GM12878 (cell line): ENCODE measurements at places on chromosomes 1 and 21.

DNA sequence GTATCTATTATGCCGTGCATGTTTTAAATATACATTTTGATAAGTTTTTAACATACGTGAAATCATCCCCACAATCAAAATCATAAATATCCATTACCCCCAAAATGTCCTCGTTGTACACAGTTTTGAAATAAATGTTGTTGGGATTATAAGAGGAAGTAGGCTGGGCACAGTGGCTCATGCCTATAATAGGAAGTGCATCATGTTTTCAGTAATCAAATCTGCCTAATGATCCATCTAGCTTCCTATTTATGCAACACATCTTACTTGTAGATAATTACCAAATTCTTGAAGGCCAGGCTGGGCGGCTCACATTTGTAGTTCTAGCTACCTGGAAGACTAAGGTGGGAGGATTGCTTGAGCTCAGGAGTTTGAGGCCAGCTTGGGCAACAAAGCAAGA, 15.0 kb upstream of the IFNGR2 start:
- no peak for DNase-seq

DNA sequence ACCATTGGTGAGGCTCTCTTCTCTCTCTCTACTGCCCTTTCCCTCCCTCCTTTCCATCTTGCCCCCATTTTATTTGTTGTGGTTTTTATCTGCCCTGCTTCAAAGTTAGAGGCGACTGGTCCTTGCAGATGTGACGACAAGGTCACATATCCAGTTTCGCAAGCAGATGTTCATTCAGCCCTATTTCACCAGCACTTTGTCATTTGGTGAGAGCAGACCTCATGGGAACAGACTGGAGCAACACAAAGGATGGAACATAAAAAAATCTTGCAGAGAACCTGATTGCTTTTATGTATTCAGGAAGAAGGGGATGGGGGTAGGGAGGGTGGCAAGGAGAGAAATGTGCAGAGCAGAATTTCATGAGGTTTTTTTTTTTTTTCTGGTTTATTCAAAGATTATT, 84.3 kb downstream of the ELAVL4 start:
- no peak for DNase-seq

- DNase-seq: no peak
These were observed 118.5 kb downstream of the MATN1 start for GRCh38 chr1:30604801-30605440.

DNA sequence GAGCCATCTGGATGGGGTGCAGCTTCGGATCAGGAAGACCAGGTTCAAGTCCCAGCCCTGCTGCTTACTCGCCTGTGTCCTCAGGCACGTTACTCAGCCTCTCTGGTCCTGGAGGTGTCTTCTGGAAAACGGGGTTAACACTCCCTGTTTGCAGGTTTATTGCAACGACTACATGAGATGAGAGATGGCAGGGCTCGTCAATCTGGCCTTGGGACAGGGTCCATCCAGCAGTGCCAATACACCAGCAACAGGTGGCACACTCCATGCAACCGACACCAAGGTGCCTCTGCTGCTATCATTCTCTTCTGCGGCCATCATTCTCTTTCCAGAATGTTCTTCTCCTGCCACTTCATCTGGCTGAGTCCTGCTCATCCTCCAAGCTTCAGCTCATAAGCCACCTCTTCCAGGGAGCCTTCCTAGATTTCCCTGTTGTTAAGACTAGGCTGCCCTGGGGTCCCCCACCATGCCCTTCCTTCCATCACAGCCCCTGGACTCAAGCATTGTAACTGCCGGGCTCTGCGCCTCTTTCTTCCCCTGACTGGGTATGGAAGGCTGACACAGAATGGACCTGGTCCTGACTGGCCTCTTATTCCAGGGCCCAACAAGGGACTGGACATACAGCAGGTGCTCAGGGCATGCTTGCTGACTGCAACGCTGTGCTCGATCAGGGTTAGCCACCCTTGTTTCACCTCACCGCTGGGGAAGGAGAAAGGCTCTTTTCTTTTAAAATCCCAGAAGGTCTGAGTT, 87.4 kb downstream of the DMRTB1 start:
- no peak for DNase-seq

DNA sequence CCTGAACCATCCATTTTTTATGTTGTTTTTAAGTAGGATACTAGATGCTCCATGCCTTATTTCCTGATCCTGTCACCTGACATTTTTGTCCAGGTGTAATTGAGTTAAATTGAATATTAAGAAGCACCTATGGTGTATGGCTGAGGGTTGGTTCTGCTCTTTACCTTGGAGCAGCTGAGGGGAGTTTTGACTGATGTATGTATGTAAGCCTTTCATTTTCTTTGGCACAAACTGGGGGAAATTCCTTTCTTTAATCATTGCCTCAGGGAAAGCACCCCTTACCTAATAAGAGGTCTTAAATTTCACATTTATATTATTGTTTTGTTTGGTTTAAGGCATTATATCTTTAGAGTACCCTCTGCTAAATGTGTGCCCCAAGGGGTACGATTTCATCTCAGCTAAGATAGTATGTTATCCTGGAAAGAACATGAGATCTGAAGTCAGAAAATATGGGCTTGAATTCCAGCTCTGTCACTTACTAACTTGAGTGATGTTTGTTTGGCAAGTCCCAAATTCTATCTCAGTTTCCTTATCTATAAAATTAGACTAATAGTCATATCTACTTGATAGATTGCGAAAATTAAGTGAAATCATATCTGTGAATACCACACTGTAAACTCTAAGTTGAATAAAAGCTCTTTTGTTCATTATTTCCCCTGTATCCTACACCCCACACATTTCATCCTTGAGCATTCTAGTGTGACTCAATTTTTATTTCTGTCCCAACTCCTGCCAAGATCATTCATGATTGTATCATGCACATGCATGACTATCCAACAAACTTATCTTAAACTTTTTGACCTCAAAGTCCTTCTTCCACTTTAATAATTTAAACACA, 57.7 kb upstream of the NUF2 start:
- no peak for DNase-seq

DNA sequence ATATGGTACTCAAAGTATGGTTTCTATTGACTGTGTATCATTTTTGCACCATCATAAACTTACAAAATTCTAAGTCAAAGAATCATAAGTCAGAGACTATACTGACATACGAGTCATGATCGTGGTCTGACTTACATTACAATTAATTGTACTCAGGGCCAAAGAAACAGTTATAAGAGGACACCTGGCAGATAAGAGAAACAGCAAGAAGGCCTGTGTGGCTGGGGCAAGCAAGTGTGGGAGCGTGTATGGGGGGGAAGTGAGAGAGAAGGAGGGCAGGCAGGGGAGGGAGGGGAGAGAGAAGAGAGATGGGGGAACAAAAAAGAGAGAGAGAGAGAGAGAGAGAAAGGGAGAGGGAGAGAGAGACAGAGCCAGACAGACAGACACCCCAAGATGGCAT, 70.9 kb downstream of the RERE start:
- DNase-seq: no peak

DNA sequence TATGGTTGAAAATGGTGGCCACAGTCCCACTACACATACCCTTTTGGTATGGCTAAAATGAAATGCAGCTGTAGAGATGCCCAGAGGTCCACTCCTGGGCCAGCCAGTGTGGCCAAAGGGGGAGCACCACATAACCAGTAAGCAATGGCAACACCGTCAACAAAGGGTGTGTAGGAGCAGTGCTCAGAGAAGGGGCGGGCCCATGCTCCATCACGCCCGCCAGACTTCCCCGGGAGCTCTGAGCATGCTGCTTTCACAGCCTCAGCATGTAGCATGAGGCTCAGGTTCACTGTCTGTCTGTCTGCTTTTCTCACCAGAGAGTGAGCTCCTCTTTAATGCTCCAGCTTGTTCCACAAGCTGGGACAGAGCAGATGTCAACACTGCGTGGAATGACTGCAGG, 537.6 kb downstream of the MATN1 start:
- no peak for DNase-seq

- DNase-seq: no peak
These were observed 1.4 kb downstream of the RCC1 start for GRCh38 chr1:28507247-28507645.

- no peak for DNase-seq
These were observed 54.0 kb downstream of the MAP10 start for GRCh38 chr1:232859216-232859615.

- DNase-seq: no peak
These were observed 40.0 kb downstream of the LHX8 start for GRCh38 chr1:75174031-75174760.

DNA sequence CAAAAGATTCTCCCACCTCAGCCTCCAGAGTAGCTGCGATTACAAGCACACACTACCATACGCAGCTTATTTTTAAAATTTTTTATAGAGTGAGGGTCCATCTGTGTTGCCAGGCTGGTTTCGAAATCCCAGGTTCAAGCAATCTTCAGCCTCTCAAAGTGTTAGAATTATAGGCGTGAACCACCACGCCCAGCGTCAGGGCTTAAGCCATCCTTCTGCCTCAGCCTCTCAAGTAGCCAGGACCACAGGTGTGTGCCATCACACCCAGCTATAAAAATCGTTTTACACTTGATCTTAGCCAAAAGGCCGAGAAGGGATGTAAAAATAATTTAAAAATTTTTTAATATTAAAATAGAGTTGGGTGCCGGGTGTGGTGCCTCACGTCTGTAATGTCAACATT, 4.3 kb upstream of the SLC25A33 start:
- DNase-seq: no peak

- DNase-seq: peak; percentile 56
These were observed 13.5 kb upstream of the SLC19A1 start for GRCh38 chr21:45555557-45556301.

GRCh38 chr1:74578101-74578500, 65.7 kb upstream of the LRRC53 start:
- no peak for DNase-seq

- DNase-seq: no peak
These were observed 32.4 kb downstream of the KCTD3 start for GRCh38 chr1:215599418-215600074.

- DNase-seq: no peak
These were observed 63.0 kb downstream of the PIGK start for GRCh38 chr1:77156214-77156613.

DNA sequence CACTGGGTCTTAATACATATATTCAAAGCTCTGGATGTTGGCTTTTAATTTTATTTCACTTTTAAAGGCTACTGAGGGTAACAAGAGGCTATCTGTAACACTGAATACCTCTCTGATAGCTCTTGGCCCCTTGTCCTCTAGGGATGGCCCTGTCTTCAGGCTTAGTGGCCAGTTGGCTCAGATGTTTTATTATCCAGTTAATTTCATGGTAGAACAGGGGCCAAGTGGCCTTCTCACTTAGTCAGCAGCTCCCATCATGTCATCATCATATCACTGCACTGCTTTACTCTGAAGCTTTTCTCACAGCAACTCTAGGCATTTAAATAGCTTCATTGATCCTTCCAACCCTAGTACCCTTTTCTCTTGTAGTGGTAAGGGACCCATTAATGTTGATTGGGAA, 40.2 kb upstream of the MACF1 start:
- no peak for DNase-seq

GRCh38 chr21:46009951-46010705, 28.6 kb downstream of the COL6A1 start:
- DNase-seq: no peak

GRCh38 chr1:158951956-158952355, 20.6 kb downstream of the PYHIN1 start:
- DNase-seq: peak; percentile 30

GRCh38 chr1:115702959-115703358, 61.2 kb downstream of the VANGL1 start:
- no peak for DNase-seq

GRCh38 chr1:24364975-24365678, 46.0 kb downstream of the GRHL3 start:
- DNase-seq: peak; percentile 33

GRCh38 chr1:10659646-10660540, 136.6 kb downstream of the CASZ1 start:
- DNase-seq: no peak

GRCh38 chr1:8767006-8767405, 50.4 kb downstream of the RERE start:
- DNase-seq: no peak

DNA sequence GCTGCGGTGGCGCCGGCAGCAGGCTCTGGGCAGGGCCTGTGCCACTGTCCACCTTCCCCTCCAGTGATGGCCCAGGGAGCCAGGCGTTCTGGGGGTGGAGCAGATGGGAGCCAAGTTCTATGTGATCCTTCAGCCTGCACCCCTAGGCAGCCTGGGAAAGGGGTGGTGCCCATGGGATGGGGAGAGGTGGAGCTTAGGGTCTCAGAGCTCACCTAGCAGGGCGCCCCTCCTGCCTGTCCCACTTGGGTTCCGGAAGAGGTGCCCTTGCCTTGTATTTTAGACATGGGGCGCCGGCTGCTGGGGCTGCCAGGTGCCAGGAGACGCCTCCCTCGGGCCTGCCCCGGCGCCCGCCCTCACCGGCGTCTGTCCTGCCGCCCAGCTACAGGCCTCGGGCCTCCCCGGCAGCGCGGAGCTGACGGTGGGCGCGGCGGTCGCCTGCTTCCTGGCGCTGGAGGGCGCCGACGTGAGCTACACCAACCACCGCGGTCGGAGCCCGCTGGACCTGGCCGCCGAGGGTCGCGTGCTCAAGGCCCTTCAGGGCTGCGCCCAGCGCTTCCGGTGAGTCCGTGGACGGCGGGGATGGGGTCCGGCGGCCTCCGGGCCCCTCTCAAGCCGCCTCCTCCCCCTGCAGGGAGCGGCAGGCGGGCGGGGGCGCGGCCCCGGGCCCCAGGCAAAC, 3.1 kb upstream of the MMP23B start:
- DNase-seq: no peak

GRCh38 chr1:58005212-58005611, 541.3 kb downstream of the OMA1 start:
- no peak for DNase-seq

- no peak for DNase-seq
These were observed 202.7 kb downstream of the BACH1 start for GRCh38 chr21:29501451-29501850.

- no peak for DNase-seq
These were observed 72.8 kb downstream of the PSMG1 start for GRCh38 chr21:39110431-39110830.

GRCh38 chr21:41304068-41304720, 12.4 kb upstream of the FAM3B start:
- no peak for DNase-seq

- DNase-seq: no peak
These were observed 3.8 kb downstream of the IFI44L start for GRCh38 chr1:78624035-78624434.

DNA sequence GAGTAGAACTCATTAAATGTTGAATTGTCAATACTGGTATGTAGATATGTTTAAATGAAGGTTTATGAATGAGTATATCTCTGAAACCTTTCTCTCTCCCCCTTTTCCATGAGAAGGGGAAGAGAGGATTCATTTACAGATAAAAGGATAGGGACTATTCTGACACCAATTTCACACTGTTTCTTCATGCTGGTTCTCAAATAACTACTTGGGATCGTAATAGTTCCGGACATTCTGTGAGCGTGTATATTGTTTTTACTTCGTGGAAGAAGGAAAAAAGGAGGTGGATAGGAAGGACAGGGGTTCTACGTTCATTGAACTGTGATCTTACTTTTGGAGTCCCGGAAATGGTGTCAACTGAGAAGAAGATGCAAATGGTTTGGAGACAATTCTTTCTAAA, 284.2 kb downstream of the GRIK1 start:
- DNase-seq: no peak
